NCI-H748 treated with DMSO at 0.1 percent for 48 hours (cell line): ENCODE measurements at places on chromosomes 3 and 15.

- no peak for DNase-seq
These were observed 10.3 kb downstream of the CACNA2D2 start for GRCh38 chr3:50493086-50493485.

DNA sequence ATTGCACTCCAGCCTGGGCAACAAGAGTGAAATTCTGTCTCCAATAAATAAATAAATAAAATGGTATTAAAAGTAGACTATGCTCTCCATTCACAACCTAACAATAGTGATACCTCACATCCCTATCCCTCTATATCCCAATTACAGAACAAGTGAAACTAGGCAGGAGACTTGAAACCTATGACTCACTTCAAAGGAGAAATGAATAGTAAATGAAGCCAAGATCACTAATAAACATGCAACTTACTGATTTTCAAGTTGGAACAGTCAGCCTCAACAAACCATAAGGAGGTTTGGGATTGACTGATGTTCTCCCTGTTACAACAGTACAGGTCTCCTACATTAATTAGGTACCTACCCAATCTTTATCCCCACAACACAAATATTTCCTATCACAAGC, 103.4 kb downstream of the GSK3B start:
- DNase-seq: no peak

DNA sequence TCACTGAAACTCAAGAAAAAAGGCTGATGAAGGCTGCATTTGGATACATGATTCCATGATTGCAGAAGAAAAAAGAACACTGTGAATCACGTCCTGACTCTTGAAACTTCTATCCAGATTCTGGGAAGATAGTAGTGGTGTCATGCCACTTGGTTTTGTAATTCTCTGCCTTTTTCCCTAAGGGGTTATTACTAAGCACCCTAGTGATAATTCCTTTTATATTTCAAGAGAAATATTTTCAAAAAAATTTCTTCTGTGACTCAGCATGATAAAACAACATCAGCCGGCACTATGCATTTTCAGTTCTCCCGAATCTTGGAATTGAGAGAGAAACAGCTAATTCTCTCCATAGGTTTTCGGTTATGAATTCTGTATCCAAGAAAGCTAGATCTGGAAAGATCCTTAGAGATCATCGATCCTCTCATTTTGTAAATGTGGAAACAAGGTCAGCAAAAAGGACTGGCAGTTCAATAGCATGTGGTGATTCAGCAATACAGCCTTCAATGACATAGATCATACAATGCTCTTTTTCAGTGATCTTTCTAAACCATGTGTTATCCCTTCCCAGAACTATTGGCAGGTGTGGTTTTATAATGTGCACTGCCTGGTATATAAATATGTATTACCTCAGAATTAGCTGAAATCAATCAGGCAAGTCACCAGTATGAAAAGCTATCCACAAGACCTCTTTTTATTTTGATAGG, 42.6 kb upstream of the TP63 start:
- no peak for DNase-seq

DNA sequence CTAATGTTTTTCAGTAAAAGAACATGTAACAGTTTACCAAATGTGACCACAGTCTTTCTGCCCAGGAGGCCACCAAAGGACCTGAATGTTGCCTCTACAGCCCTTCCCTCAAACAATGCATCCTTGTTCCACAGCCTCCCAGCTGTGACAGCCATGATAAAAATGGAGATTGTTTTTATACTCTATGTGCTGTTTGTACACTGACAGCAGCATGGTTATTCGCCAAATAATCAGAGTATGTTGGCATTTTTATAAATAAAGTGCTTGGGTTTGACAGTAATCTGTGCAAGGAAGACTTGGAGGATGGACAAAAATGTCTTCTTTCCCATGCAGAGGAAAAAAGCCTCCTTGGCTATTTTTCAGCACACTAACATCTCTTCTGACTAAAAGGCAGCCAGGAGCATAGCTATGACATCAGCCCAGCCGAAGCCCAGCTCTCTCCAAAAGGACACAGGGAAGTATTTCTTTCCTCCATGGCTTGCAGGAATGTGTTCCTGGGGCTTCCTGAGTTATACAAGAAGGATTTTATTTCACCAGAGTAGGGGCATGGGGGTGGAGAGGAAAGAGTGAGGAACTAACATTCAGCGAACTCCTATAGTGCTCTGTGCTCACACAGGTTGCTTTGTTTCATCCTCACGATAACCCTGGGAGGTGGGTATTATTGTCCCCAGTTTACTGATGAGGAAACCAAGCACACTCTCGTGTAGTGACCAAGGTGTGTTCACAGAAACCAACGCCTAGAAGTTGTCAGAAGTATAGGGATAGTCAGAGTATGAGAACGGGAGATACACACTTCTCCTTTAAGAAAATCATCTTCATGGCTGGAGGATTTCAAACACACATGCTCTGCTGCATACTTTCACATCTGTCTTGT, 339.7 kb downstream of the MECOM start:
- DNase-seq: no peak

- no peak for DNase-seq
These were observed 51.0 kb upstream of the SPSB4 start for GRCh38 chr3:141000027-141000663.

DNA sequence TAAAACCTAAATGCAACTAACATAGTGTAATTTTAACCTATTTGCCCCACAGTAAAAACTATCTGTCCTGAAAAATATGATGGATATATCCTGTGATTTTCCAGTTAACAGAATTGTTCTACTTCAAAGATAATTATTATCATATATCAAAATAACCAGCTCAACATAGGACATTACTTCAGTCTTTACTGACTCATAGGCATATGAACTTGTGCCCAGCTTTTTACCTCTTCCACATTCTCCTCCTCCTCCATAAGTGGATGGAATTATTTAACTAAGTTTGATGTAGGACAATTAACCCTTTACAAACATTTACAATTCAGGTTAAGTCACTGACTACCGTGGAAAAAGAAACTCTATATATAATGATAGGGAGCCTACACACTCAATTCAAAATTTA, 22.9 kb upstream of the USF3 start:
- DNase-seq: no peak

- DNase-seq: no peak
These were observed 157.6 kb downstream of the KLF13 start for GRCh38 chr15:31483986-31484951.

DNA sequence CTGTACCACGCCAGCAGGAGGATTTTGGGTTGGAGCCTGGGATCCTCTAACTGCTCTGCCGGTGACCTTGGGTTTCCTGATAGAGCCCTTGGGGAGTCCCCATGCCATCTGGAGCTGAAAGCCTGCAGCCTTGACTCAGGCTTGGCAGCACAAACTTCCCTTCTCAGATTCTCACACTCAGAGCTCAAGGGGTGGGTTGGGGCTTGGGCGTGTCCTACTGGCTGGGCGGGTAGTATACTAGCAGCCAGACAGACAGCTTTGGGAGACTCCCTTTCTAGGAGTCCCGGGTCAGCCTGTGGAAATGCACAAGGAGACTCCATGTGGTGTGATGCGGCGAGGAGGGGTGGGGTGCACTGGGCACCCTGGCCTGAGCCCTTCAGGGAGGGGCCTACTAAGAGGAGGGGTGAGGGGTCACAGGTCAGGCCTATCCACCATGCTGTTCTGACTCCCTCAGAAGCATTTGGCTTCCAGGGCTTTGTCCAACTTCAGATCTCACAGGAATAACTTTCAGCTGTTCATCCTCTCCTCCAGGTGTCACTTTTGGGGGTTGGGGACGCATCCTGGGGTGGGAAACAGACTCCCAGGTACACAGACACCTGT, 21.6 kb upstream of the PLXNA1 start:
- DNase-seq: no peak

- DNase-seq: no peak
These were observed 904.0 kb downstream of the TBL1XR1 start for GRCh38 chr3:176293276-176293675.

DNA sequence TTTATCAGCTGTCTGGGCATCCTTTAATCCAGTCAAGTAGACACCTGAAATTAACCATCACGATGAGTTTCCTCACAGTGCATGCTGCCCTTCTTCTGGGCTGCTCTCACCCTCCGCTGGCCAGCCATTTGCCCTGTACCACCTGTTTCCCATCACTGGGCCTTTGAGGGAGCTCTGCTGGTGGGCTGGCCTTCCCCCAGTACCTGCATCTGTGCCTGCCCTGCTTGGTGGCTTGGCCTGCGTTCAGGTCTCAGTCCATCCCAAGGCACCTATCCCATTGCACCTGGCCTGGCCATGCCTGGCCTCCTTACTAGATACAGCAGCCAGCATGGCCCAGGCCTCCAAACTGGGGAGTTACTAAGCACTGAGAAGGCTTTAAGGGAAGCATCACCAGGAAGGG, 413.2 kb downstream of the NTRK3 start:
- no peak for DNase-seq

GRCh38 chr3:160128056-160128455, 97.2 kb upstream of the C3orf80 start:
- DNase-seq: no peak

GRCh38 chr3:151012753-151013152, 40.2 kb upstream of the CLRN1 start:
- no peak for DNase-seq

- DNase-seq: no peak
These were observed 39.7 kb downstream of the CYP11A1 start for GRCh38 chr15:74327756-74328155.

- no peak for DNase-seq
These were observed 70.6 kb downstream of the USF3 start for GRCh38 chr3:113625834-113626233.

DNA sequence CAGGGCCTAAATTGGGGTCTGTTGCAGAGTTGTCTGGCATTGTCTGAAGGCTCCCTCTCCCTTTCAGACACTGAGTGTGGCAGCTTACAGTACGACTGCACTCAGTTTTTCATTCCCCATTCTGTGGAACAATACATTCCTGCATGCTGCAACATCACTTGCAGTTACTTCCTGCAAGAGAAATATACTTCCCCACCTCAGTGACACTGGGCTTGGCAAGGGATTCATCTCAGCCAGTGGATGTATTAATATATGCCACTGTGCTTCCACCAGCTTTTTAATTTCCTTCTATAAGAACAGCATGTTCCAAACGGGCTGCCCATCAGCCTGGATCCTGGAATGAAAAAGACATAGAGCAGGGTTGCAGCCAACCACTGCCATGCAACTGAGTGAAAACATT, 23.1 kb downstream of the B3GALNT1 start:
- DNase-seq: no peak

- DNase-seq: no peak
These were observed 11.4 kb downstream of the EIF4G1 start for GRCh38 chr3:184325715-184326369.

- DNase-seq: no peak
These were observed 60.6 kb upstream of the PLCL2 start for GRCh38 chr3:16824081-16824696.
